ENCODE measurements at places on chromosomes 2 and 18. TPM values are rescaled to one million over a fixed set of nuclear protein-coding genes. Genes with fewer than 3 reads are reported as not detected.
A peak's percentile ranks its signal among the peaks of the same experiment; 100 is the strongest.

GRCh38 chr2:6475155-6475940 lies 390.4 kb downstream of the CMPK2 start:
- no peak for DNase-seq

DNA sequence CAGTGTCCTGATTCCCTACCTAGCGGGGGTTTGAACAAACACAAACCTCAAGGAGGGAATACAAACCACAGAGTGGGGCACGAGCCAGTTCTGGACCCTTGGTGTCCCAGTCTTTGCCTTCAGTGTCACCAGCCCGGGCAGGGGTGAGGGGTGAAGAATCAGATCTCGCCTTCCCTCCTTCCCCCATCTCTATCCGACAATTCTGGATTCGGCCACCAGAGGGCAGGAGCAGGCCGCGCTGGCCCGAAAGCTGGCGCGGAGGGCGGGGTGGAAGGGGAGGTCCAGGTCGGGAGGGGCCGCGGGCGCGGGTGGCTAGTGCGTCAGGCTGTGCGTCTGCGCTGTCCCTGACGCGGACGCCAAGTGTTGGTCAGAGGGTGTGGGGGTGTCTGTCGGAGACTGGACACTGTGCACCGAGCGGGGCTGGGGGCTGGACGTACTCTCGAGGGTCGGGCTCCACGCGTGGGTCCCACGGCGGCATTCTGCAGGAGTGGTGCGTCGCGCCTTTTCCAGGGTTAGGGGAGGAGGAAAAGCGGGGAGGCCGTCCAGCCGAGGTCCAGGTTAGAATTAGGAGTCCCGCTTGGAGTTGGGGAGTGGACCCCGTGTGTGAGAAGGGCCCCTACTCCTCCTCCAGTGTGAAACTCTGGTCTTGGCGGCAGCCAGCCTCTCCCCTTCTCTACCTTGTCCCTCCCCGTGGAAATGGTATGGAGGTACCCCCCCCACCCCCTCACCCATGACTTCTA lies 2.9 kb upstream of the CRYBA2 start:
- DNase-seq: peak; percentile 94

- DNase-seq: no peak
These were observed 133.4 kb upstream of the SPATS2L start for GRCh38 chr2:200172944-200173581.

GRCh38 chr2:68738906-68739594 lies 4.4 kb downstream of the ARHGAP25 start:
- DNase-seq: no peak

DNA sequence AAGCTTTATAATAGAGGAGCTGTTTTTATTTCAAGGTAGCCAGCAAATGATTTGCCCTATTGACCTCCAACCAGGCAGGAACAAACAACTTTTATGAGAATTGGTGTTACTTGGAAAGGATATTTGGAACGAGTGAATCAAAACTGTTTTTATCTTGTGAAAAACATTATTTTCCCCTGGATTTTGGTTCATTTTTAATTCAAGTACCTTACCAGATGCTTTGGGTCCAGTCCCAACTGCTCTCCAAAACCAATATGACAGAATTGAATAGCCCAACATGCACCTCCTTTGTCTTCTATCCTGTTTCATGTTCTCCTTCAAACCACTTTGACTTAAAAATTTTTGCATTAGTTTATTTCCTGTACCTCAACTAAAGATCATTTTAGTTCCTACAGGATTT lies 178.6 kb upstream of the RBMS1 start:
- DNase-seq: no peak

DNA sequence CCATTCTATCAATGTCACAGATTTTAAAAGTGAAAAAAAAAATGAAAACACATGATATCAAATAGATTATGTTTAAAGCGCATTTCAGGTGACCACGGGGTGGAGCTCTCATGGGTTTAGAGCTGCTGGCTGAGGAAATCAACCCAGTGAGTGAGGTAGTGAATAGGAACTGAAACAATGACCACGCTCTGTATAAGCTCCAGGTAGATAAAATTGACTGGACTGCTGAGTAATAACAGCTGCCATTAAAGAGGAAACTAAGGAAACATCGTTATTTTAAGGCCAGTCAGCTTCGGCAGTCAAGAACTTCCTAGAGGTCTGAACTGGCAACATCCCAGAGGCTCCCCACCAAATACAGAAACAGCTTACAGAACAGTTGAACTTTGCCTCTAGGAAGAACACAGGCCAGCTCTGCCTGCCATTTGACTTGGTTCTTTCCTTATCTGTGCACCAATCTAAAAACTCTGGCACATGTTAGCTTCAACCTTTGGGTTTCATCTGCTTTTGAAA lies 185.9 kb downstream of the PDE1A start:
- DNase-seq: peak; percentile 65

Gene SPR
- polyA plus RNA-seq: 46.1 TPM

Gene RAB27B
- 4.6 TPM for polyA plus RNA-seq

Gene DNAH7
- 1.2 TPM for polyA plus RNA-seq

- DNase-seq: no peak
These were observed 18.1 kb downstream of the ZNF516 start for GRCh38 chr18:76476665-76477561.

Measured in sigmoid colon (tissue), 7 donors.